ENCODE measurements at places on chromosomes 7 and 10.

- no peak for DNase-seq
Measured at GRCh38 chr7:134446923-134447322, 12.0 kb downstream of the AKR1B1 start.

DNA sequence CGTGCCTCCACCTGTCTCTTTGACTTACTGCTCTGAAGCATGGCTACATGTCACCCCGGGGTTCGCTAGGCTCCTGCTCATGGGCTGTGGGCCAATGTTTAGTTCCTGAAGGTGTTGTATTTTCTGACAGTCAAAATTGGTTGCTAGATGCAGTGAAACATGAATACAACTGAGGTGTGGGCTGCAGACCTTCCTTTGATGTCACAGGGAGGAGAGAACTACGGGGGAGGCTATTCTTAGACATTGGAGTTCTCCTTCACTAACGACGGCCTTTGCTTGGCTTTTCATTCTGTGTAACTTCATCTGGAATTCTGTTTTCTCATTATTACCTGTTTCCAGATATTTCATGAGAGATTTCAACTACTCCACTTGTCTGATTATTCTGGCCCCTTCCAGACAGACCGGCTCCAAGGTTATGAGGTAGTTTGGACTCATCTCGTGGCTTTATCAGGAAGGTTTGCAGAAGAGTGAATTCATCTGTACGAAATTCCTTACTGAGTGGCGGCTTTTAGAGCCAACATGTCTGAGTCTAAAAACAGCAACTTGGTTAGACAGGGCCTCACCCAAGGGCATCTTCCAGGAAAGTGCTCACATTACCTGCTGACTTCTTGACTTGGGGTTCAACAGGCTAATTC, 774.7 kb downstream of the SUGCT start:
- DNase-seq = no peak

- DNase-seq = no peak
Measured at GRCh38 chr7:25821225-25821624, 330.8 kb upstream of the NFE2L3 start.

DNA sequence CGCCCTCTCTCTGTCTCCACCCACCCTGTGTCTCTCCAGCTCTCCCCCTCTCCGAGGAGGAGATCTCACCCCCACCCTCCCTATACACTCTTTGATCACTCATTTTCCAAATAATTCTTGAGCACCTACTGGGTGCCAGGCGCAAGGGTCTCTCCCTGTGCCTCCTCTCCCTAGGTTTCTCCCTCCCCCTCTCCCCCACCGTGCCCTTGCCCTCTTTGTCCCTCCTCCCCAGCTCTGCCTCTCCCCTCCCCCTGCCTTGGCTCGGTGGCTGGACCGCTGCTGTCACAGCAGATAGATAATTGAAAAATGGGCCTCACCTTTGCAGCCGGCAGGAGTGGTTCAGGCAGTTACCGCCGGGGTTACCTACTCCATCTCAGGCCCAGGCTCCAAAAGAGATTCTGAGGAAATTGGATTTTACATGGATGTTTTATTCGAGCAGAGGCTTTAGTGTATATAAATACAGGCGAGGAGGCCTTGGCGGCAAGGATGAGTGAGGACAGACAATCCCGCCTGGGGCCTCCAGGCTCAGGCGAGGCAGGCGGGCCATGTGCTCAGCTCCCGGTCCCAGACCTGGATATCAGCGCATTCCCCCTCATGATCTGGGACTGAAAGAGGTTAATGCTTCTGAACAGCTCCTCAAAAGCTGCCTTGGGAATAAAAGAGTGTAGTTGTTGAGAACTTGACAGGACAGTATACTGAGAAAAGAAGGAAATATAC, 60.8 kb upstream of the BTRC start:
- DNase-seq = no peak

- no peak for DNase-seq
Measured at GRCh38 chr10:100192350-100192749, 6.5 kb upstream of the ERLIN1 start.

GRCh38 chr10:73744664-73744975, 448 bp downstream of the SEC24C start:
- peak; percentile 43 for DNase-seq

DNA sequence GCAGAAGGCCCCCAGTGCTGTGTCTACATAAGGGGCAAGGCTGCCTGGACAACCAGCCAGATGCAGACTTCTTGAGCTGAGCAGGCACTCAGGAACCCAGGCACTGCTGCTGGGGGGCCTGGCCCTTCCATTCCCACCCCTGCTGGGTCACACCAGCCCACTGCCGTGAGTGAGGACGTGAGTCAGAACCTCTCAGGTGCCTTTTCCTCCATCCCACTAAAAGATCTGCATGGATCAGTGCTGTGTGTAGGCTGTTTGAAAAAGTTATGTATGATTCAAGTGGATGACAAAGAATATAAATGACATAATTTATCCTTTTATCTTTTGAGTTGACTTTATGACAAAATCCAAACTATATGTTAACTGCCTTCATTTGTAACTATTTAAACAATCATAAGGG, 499.3 kb downstream of the INHBA start:
- DNase-seq = no peak

DNA sequence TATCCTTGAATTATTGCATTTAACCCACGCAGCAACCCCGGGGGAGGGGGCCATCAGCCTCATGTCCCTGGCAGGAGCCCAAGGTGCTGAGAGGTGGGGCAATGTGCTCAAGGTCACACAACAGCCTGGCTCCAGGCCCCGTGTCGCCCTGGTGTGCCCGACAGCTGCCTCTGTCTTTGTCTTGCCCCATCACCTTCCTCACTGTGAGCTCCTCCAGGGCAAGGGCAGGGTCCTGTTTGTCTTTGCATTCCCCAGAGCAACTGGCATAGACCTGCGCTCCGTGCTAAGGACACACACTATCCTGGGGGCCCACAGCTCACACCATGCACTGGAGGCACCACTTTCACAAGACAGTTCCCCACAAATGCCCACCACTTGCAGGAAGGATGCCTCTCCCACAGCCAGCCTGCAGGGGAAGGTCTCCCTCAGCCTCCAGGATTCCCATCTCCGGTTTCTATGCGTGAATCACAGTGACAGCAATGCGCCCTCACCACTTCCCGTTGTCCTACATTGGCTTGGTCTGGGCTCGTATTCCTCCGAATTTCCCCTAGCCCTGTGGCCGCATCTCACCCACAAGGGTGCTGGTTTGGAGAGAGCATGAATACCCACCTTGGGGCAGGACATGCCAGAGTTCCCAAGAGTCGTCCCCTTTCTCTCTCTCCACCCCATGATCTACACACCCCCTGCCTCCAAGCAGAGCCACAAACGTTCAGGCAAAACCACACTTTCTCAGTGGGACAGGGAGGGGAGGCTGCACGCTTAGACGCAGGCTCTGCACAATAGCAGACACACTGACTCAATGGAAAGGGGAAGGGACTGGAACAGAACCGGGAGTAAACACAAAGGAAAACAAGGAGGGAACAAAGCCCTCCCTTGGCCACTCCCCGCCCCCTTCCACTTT, 10.3 kb downstream of the ITPRIP start:
- no peak for DNase-seq

- DNase-seq = no peak
Measured at GRCh38 chr10:13673156-13673555, 86.4 kb downstream of the PRPF18 start.

DNA sequence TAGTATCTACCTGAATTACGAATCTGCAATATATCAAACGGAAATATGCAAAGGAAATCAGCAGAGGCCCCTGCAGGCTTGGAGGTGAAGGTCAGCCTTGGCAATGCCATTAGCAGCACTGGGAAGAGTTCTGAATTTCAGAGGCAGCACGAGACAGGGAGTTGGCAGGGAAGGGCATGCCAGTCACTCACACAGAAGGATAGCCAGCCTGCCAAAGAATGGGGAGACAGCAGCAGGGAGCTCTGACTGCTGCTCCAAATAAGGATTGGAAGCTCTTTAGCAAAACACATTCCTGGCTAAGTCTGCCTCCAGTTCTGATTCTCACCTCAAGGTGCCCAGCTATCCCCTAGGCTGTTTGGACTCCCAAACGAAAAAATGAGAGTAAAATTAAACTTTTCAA, 188.0 kb downstream of the PDE1C start:
- no peak for DNase-seq

DNA sequence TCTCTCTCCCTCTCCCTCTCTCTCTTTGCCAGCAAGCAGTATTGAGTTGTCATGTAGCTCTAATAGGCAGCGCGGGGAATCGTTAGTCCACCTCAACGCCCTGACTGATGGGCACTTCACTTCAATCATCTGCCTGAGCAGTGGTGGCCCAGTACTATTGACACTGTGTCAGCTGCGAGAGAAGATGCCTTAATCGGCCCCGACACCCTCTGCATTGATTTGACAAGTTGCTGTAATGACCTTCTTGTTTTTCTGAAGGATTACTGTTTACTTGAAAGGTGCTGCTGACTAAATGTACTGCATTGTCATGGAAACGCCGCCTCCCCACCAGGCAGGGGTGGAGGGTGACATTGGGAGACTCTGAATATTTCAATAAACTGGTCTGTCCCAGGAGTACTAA, 913.8 kb downstream of the KCNMA1 start:
- DNase-seq = no peak

DNA sequence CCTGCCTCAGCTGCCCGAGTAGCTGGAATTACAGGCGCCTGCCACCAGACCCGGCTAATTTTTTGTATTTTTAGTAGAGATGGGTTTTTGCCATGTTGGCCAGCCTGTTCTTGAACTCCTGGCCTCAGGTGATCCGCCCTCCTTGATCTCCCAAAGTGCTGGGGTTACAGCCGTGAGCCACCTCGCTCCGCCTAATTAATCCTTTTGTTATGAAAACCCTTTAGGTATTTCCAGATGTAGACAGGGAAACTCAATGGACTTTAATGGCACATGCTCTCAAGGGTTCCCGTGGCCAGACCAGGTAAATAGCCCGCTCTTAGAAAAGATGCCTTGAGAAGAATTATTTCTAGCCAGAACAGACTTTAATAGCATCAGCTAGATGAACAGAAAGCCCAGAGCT, 19.7 kb upstream of the EXOC4 start:
- DNase-seq = no peak

DNA sequence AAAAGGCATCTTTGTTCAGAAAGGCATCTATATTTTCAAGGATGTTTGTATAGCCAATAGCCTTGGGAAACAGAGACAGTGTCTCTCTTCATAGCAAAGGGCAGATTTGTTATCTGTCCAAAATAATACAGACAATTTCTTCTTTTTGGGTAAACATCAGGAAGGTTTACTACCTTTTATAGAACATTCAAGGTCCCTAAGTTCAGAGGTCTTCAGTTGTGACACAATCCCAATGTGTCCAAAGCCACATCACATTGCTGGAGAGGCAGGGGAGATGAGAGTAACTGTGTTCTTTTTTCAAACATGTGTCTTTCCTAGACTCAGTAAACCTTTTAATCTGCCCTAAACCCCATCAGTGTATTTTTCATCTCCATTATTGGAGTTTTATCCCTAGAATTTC, 33.6 kb upstream of the FAM13C start:
- no peak for DNase-seq

GRCh38 chr10:47299611-47300428, at the start of gene GDF10:
GDF10 (plus strand) TSS chr10:47300197; CDS start chr10:47300652, 455 bp downstream.
- no peak for DNase-seq

DNA sequence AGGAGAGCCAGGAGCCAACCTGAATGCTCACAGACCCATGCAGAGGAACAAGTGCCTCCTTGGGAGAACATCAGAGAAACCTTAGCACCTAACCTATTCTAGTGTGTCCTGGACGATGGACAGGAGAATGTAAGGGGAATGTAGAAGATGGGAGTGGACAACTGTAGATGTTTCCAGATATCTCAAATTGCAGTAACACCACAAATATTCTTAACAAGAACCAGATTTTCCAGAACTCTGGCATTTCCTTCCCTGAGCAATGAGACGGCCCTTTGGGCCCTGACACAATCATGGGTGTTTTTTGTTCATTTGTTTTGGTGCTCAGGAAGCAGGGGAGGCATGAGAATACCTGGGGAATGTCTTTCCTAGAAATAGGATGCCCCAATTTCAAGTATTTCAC, 196.1 kb upstream of the PRSS1 start:
- DNase-seq = no peak

GRCh38 chr7:87600130-87601124, at the start of gene ABCB1:
ABCB1 (minus strand) TSS chr7:87600884; CDS start chr7:87600184, 700 bp downstream.
- DNase-seq = peak; percentile 15

DNA sequence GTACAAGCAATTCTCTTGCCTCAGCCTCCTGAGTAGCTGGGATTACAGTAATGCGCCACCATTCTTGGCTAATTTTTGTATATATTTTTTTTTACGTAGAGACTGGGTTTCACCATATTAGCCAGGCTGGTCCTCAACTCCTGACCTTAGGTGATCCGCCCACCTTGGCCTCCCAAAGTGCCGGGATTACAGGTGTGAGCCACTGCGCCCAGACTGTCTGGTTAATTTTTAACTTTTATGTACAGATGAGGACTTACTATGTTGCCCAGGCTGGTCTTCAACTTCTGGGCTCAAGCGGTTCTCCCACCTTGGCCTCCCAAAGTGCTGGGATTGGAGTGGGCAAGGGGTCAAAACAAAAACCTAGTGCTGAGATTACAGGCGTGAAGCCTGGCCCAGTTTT, 101.8 kb downstream of the JMJD1C start:
- DNase-seq = no peak

DNA sequence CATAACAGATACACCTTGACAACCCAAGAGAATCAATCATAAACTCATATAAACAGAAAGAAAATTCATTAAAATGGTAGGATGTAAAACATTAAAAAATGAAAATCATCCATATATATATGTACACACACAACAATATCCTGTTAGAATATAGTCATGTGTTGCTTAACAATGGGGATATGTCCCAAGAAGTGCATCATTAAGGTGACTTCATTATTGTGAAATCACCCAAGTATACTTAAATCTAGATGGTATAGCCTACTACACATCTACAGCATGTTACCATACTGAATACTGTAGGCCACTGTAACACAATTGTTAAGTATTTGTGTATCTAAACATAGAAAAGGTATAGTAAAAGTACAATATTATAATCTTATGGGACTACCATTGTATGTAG, 115.8 kb upstream of the TMEM168 start:
- DNase-seq = no peak

GRCh38 chr7:92714767-92715166, 121.6 kb downstream of the CDK6 start:
- DNase-seq = no peak

- no peak for DNase-seq
Measured at GRCh38 chr10:76169246-76169645, 737.8 kb downstream of the LRMDA start.

- peak; percentile 75 for DNase-seq
Measured at GRCh38 chr10:6647811-6648526, 67.9 kb upstream of the PRKCQ start.

- DNase-seq = no peak
Measured at GRCh38 chr7:65812281-65812680, 60.6 kb upstream of the VKORC1L1 start.

GRCh38 chr10:119441921-119442757, 100.4 kb downstream of the RGS10 start:
- DNase-seq = no peak

DNA sequence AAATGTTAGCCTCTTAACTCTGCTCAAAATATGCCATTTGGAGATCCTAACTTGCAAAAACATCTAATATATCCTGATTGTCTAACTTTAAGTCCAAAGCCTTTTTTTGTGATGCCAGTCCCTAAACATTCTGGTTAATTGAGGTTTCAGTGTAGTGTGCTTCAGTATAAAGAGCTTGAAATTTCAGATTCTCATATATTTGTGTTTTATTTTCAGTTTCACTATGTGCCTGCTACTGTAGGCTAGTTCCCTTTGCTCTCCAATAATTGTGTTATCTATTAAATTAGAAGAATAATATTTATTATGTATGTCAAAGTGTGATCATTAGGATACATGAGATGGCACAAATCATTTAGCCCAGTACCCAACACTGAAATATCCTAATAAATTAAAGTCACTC, 1361.2 kb downstream of the XPNPEP1 start:
- no peak for DNase-seq
